ENCODE measurements at places on chromosomes 4 and X.
A peak's percentile ranks its signal among the peaks of the same experiment; 100 is the strongest.

GRCh38 chr4:56217343-56217890 is 169.9 kb downstream of the AASDH start:
- DNase-seq: no peak

- no peak for DNase-seq
Measured at GRCh38 chr4:7153711-7154110, 38.6 kb upstream of the SORCS2 start.

DNA sequence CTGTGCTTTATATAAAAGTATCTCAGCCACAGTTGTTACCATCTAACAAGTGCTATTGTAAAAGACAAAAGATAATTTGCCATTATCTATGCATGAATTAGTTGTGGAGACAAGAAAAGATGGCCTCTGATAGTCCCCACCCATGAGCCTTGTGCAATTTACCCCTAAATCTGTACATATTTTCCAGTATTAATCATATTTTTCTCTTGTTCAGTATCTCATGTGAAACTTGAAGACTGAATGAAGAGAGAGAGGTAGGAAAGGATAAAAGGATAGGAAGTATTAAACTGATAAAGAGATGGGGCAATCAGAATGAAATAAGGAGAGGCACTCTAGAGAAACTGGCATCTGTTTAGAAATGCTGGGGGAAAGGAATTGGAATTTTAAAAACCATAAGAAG is 3.7 kb downstream of the MYOZ2 start:
- no peak for DNase-seq

DNA sequence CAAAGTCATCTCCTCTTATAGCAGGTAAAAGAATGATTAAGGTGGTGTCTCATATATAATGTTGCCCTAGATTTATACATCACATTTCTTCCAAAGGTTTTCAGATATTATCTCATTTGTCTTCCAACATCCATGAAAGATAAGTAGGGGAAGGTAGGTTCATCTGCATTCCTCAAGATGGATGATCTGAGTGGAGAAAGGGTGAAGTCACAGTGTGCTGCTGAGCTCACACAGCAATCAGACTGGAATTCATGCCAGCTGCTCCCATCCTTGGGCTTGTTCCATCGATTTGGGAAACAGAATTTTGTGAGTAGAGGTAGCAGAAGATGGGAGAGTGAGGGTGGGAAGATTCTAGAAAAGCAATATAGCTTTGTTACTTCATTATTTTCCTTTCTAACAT is 482.4 kb downstream of the INPP4B start:
- no peak for DNase-seq

- DNase-seq: peak; percentile 45
Measured at GRCh38 chr4:149264093-149264733, 551.4 kb downstream of the IQCM start.

DNA sequence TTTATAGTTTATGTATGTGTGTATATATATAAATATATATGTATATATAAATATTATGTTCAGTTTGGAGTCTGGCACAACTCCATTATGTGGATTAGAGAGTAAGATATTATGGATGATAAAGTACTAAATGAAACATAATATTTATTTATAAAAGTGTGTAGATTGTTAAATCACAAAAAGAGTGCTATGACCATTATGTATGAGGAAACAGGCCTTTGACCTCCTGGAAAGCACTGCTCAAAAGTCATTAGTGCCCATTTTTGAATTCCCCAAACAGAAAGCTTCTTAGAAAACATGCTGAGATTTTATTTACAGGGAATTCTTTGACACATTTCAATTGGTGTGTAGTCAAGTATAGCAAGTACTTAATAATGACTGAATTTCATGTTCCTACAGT is 391.2 kb downstream of the UNC5C start:
- DNase-seq: no peak

- DNase-seq: no peak
Measured at GRCh38 chrX:71919431-71919830, 8.8 kb downstream of the NHSL2 start.

DNA sequence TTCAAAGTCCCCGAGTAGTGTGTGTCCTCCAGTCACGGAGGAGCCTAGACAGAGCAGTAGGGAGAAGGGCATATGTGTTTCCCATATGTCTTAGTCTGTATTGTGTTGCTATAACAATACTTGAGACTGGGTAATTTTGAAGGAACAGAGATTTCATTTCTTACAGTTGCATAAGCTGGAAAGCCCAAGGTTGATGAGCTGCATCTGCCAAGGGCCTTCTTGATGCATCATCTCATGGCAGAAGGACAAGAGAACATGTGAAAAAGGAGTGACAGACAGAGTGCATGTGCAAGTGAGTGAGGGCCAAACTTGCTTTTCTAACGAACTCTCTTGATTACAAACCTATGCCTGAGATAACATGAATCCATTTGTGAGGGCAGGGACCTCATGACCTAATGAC is 243.4 kb downstream of the ARHGAP10 start:
- DNase-seq: no peak

DNA sequence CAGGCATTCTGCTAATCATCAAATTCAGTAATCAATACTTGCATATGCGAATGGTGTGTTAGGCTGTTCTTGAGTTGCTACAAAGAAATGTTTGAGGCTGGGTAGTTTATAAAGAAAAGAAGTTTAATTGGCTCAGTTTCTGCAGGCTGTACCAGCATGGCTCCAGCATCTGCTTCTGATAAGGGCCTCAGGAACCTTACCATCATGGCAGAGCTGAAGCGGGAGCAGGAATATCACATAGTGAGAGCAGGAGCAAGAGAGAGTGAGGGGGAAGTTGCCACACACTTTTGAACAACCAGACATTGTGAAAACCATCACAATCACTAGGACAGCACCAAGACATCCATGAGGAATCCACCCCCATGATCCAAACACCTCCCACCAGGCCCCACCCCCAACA is 344.7 kb upstream of the FAM241A start:
- DNase-seq: no peak

DNA sequence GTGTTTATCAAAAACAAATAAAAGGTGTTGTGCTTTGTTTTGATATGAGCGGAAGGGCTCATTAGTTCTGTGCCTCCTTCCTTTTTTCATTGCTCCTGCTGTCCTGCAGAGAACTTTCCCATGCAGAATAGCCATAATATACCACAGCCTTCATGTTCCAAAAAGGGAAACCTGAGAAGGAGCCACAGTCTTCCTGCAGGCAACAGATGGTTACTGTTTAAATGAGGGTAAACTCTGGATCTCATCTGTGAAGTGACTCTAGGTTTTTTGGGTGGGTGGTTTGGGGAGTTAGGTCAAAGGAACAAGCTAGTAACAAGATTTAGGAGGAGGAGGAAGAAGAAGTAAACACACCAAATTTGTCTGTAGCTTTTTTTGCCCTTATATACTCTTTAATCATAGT is 131.8 kb downstream of the BMPR1B start:
- no peak for DNase-seq

- DNase-seq: no peak
Measured at GRCh38 chr4:183101956-183102480, 3.0 kb downstream of the WWC2 start.

GRCh38 chr4:144740316-144740715 is 94.4 kb downstream of the HHIP start:
- no peak for DNase-seq

GRCh38 chr4:2434420-2434819 is 15.7 kb downstream of the CFAP99 start:
- no peak for DNase-seq

- no peak for DNase-seq
Measured at GRCh38 chrX:108275732-108276131, 162.5 kb downstream of the COL4A6 start.

GRCh38 chr4:159158083-159158617 is 55.3 kb downstream of the RAPGEF2 start:
- DNase-seq: no peak

- DNase-seq: no peak
Measured at GRCh38 chr4:150256841-150257730, 178.8 kb downstream of the DCLK2 start.

DNA sequence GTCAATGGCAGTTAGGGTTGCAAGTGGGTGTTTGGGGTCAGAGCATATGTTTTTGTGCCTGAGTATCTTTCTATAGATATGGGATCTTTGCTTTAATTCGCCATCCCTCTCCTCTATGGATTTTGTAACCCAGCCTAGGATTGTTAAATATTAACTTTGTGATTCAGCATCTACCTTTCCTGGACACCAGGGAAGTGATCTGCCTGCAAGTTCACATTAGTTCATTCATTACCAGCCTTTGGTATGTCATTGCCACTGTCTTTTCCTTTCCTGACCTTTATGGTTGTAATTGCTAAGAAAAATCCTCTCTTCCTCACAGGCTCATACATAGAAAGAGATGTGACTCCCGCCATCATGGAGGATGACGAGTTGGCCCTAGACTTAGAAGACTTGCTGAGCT is 73.8 kb downstream of the KIT start:
- no peak for DNase-seq

DNA sequence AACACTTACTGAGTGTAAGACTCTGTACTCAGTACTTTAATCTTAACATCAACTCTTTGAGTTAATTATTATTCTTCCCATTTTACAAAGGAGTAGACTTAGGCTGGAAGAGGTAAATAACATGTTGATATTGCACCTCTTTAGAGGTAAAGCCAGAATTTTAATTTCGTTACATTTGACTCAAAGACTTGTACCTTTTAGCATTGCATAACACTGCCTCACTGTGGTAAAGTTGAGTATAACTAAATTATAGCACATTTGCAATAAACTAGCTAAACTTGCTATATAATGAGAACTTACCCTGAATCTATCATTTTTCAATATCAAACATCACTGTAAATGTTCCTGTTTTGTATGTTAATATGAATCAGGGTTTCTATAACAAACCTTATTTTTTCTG is 218.5 kb downstream of the PRR32 start:
- DNase-seq: no peak

DNA sequence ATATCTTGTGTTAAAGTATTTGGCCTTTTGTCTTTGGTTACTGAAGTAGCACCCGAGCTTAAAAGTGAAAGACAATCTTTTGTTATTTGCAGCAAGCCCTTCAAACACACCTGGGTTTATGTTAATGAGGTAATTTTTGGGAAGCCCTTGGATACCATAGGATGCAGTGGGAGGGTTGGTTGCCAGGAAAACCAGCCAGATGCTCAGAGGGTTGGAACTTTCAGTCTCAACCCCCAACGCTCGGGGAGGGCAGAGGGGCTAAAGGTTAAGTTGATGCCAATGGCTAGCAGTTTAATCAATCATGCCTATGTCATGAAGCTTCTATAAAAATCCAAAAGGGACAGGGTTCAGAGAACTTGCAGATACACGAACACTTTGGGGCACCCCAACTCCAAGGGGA is 17.2 kb upstream of the GPR173 start:
- no peak for DNase-seq

GRCh38 chrX:46294234-46294633 is 251.0 kb downstream of the ZNF674 start:
- no peak for DNase-seq

- no peak for DNase-seq
Measured at GRCh38 chr4:41264212-41264611, 7.5 kb downstream of the UCHL1 start.

DNA sequence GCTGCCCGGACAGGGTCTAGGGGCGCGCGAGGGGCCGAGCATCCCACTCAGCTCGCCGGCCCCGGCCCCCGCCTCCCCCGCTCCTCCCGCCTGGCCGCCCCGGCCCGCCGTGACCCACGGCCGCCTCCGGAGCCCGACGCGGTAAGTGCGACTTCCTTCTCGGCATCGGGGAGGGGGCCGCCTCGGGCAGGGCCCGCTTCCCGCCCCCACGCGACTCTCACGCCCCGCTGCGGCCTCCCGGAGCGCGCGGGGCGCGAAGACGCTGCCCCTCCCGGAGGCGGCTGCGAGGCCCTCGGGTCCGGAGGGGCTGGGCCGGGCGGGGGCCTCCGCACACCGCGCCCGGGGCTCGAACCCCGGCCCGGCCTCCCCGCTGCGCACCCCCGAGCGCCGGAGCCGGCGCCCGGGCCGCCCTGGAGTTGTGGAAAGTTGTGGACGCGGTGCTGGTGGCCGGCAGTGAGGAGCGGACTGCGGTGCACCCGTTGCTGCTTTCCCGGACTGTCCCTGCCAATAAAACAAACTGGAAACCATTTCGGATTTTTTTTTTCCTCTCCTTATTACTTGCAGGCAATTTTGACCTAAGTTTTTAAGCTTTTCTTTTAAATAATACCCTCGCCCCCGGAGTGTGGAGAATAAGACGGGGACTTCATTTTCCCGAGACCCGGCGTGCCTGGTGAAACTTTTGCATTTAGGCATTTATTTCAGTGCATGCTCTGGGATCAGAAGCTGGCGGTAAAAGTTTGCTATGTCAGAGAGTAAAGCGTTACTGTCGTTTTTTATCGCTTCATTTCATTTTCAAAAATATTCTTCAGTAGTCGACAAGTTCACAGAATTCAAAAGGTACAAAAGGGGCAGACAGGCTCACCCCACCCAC is 13.0 kb upstream of the TMEM156 start:
- DNase-seq: no peak

GRCh38 chr4:144518181-144518895 is 127.6 kb upstream of the HHIP start:
- no peak for DNase-seq

DNA sequence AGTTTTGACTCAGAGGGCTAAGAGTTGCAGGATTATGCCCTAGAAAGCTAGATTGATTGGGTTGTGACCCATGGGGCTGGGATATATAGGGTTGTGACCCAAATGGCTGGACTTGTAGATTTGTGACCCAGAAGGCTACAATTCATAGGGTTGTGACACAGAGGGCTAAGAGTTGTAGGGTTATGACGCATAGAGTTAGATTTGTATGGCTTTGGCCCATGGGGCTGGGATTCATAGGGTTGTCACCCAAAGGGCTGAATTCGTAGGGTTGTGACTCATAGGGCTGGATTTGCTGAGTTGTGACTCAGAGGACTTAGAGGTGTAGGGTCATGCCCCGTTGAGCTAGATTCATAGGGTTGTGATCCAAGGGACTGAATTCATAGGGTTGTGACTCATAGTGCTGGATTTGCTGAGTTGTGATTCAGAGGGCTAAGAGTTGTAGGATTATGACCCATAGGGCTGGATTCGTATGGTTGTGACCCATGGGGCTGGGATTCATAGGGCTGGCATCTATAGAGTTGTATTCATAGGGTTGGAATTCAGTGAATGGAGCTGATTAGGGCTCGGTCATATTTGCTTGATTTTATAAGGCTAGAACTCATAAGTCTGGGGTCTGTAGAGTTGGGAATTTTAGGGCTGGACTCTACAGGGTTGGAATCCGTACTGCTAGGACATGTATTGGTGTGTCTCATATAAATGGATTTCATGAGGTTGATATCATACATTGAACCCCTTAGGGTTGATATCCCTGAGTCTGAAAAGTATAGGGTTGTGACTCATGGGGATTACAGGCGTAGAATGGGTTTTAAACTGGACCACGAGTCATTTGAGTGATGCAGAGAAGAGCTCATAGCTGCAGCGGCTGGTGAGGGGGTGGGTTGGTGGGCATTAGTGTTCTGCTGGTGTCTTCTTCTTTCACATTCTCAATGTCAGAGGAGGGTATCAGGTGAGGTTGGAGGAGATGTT is 125.7 kb downstream of the CRLF2 start:
- DNase-seq: no peak

- DNase-seq: no peak
Measured at GRCh38 chr4:30842689-30843088, 122.5 kb downstream of the PCDH7 start.

GRCh38 chrX:30875957-30876356 is 13.1 kb downstream of the TAB3 start:
- no peak for DNase-seq
